ENCODE measurements at places on chromosomes 2 and 18.

GRCh38 chr2:66346231-66346664, 88.7 kb upstream of the MEIS1 start:
- DNase-seq = no peak

DNA sequence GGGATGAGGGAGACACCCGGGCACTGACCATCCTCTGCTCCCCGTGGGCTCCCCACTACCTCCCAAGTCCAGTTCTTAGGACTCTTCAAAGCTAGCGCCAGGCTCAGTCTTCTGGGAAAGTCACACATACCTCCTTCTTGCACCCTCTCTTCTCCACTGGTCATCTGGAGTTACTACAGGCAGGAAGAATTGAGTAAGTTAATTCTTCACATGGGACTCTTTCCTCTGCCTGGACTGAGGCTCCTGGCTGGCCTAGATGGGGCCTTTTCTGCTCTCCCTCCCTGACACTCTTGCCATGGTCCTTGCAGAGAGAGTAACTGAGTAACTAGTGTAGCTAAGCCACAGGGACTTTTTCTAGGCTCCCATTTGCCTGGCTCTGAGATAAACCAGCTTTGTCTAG, 96.5 kb upstream of the CELF4 start:
- no peak for DNase-seq

DNA sequence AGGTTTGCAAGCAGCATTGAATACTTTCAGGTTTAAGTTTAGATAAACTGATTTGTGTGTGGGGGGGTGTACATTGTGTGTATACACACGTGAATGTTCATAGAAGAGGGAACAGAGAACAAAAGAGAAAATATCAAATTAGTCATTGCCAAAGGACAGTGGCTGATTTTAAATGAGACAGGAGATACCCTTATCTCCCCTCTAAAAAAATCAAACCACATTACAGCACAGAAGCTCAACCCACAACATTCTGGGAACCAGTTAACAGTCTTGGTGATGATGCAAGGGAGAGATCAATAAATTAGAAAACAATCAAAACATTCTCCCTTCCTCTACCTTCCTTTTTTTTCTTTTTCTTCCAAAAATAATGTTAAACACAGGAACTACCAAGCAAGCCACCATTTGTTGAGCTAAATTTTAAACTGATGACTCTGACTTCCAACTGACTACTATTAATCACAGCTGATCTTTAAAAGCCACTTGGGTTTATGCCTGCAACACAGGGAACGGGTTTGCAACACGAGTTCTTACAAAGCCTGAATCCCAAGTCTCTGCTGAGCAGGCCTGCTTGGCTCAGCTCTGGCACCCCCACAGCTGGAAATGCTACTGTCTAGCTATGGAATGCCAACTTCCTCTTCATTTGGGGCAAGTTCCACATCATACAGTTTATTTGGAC, 119.2 kb upstream of the ACVR1C start:
- no peak for DNase-seq

DNA sequence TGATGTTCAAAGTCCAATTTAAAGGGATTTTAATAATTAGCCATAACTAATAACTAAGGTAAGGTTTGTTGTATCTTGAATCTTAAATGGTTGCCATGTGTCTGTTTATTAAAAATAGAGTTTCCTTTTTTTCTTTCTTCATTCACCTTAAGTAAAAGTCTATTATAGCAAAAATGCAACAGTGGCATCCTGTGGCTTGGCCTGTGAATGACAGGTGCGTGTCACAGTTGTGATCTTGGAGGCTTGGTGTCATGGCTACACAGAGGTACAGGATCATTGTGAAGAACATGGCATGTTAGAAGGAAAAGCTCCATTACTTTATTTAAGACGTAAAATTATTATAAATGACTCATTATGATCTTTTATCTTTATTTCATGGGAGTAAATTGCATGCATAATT, 246.1 kb downstream of the BCL2 start:
- no peak for DNase-seq

GRCh38 chr18:49228187-49228586, 232.3 kb downstream of the DYM start:
- DNase-seq = no peak

DNA sequence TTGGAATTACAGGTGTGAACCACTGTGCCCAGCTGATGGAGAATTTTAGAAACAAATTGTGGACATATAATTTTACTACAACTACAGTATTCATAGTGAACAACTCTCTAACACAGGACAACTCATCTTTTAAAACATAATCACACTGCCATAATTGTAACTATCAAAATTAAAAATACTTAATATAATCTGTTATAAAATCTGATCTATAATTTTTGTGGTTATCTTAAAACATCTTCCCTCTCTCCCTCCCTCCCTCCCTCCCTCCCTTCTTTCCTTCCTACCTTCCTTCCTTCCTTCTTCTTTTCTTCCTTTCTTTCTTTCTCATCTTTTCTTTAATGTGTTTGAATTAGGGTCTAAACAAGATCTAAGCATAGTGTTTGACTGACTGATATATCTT, 577.7 kb downstream of the CNTNAP5 start:
- no peak for DNase-seq

GRCh38 chr2:12277241-12278034, 439.3 kb upstream of the TRIB2 start:
- DNase-seq = no peak

DNA sequence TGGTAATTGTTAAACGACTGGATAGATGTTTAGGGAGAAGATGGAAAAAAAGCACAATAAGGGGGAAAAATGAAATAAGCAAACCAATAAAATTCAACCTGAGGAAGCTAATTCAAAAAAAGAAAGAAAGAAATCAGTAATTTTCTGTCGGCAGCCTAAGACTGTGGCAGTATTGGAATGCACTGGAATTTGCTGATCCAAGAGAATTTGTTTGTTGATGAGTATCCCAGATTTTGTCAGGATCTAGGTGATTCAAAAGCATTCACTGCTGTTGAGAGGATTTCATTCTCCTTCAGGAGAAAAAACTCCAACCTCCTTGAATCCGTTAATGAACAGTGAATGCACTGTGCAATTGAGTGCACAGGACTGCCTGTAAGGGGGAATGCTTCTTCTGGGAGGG, 546.7 kb downstream of the CNTNAP5 start:
- DNase-seq = no peak

GRCh38 chr2:149745396-149746230, 158.0 kb upstream of the MMADHC start:
- DNase-seq = no peak

- DNase-seq = no peak
Observed at GRCh38 chr2:164257742-164258141, 363.5 kb downstream of the GRB14 start.

GRCh38 chr2:239015901-239016675, 168.2 kb downstream of the TWIST2 start:
- no peak for DNase-seq

- no peak for DNase-seq
Observed at GRCh38 chr2:235083822-235084221, 132.0 kb downstream of the SH3BP4 start.

DNA sequence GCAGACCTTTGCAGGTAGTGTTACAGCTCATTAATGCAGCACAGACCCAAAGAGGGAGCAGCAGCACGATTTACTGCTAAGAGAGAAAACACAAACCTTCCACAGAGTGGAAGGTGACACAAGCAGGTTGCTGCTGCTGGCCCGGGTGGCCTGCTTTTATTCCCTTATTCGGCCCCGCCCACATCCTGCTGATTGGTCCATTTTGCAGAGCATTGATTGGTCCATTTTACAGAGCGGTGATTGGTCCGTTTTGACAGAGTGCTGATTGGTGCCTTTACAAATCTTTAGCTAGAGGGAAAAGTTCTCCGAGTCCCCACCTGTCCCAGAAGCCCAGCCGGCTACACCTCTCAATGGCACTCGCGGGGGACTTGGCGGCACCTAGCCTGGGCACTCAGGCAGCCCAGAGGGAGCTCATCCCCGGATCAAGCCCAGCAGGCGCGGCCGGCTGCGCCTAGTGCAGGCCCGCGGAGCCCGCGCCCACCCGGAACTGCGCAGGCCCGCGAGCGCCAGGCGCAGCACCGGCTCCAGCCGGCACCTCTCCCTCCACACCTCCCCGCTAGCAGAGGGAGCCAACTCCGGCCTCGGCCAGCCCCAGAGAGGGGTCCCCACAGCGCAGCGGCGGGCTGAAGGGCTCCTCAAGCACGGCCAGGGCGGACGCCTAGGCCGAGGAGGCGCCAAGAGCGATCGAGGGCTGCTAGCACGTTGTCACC, 825.6 kb upstream of the HS6ST1 start:
- no peak for DNase-seq

- DNase-seq = no peak
Observed at GRCh38 chr2:16330571-16330970, 335.1 kb downstream of the CYRIA start.

GRCh38 chr18:59629894-59630293, 67.3 kb downstream of the CCBE1 start:
- DNase-seq = no peak

GRCh38 chr2:133489146-133489545, 79.1 kb downstream of the NCKAP5 start:
- DNase-seq = no peak

DNA sequence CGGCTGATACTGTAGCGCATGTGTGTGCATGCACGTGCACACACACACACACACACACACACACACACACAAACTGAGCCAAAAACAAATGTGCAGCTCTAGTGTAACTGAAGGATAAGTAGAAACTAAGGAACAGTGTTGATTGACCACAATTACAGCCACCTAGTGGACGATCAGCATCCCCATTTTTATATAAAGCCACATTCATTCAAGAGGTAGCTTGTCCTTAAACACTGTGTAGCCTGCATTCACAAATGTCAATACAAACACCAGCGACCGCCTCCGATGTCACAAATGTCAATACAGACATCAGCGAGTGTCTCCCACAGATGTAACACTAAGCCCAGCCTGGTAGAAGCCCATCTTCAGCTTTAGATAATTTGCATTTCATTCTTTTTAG, 167.4 kb downstream of the PTGR3 start:
- no peak for DNase-seq

DNA sequence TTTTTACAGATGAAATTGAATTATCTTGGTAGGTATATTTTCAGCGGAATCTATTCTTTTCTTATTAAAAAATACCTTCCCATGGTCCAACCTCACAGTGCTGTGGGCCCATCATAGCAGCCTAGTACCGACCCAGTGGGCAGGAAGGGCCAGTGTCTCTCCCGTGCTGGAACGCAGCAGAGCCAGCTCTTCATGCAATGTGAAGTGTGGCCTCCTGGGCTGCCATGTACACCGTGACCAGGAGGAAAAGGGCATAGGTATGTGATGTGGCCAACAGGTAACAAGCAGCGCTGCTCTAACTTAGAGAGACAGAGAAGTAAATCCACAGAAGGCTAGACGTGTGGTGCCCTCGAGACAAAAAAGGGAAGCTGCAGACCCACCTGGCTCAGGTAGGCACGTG, 221.1 kb upstream of the SALL3 start:
- DNase-seq = no peak

DNA sequence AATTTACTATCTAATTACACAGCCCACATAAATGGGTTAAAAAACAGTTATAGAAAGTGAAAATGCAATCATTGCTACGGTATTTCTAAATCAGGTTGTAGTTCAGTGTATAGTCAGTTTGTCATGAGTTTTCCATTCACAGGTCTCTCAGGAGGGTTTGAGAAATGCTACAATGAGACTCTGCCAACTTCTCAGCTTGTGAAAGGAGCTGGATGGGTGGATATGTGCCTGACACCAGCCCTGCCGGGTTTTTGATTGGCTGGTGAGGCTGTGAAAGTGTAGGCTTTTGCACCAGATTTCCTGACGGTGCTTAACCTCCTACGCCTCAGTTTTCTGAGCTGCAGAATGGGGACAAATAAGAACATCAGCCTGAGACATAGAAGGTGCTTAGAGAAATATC, 102.6 kb upstream of the SMIM21 start:
- no peak for DNase-seq

- DNase-seq = no peak
Observed at GRCh38 chr2:108413711-108414095, 35.3 kb upstream of the GCC2 start.

DNA sequence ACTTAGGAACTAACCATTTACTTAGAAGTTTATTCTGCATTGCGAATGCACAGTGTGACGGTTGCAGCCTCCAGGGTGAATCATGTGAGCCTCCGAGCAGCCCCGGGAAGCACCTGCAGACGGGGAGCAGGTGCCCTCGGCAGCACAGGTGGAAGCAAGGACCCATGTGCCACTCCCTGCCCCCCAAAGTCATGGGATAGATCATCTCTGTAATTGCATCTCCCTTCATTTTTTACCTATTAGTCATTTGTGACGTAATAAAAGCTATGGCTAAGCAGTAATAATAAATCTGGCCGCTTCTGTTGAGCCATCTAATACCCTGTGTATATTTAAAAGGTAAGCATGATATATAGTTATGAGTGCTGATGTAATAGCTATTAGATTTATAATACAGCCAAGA, 97.2 kb downstream of the PTGR3 start:
- peak; percentile 28 for DNase-seq

DNA sequence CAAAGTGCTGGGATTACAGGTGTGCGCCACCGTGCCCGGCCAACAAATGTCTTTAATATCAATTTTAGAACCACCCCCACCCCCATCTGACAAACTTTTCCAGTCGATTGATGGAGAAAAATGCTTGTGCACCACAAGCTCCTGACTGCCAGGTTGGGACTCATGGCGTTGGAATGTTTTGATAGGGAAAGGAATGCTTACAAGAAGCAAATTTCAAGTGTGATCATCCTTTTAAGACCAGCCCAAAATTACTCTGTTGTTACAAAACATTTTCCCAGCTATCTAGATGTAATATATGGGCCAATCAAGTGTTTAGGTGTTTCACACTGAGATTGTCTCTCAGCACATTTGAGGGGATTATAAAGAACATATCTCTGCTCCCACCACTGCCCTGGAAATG, 45.2 kb downstream of the UBXN4 start:
- DNase-seq = no peak

- no peak for DNase-seq
Observed at GRCh38 chr2:142142595-142142994, 11.8 kb upstream of the LRP1B start.

- DNase-seq = no peak
Observed at GRCh38 chr2:11103984-11104793, 51.1 kb upstream of the SLC66A3 start.

- DNase-seq = no peak
Observed at GRCh38 chr2:165621086-165621560, 151.6 kb downstream of the CSRNP3 start.

DNA sequence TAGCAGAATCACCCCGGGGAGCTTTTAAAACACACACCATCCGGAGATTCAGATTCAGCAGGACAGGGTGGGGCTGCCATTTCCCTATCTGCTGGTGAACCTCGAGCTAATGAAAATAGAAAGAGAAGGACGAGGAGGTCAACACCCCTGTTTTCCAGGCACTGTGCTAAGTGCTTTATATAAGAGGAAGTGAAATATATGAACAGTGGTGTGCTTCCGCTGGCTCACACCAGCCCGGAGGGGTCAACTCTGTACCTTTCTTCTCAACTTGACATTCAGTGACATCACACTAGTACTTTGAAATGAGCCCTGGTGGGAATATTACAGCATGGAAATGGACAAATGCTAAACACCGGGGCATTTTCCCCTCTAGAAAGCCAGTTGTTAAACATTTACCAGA, 108.3 kb upstream of the LTBP1 start:
- no peak for DNase-seq

All from NCI-H1417 treated with DMSO at 0.1 percent for 48 hours (cell line).